ENCODE measurements at places on chromosomes 6 and 20. TPM values are rescaled to one million over a fixed set of nuclear protein-coding genes. Genes with fewer than 3 reads are reported as not detected.

Gene CCNC
- total RNA-seq = 66.0 TPM

Gene CLVS2
- total RNA-seq = 35.0 TPM

Gene SNAP91
- total RNA-seq = 81.5 TPM

Gene MROH8
- total RNA-seq = 4.2 TPM

Gene OXT
- total RNA-seq = not detected

Gene PCSK2
- 24.1 TPM for total RNA-seq

Gene PNLDC1
- total RNA-seq = not detected

Gene PAQR8
- 20.6 TPM for total RNA-seq

Gene EDN3
- 1.2 TPM for total RNA-seq

Gene WFDC2
- 4.8 TPM for total RNA-seq

Gene FKBP5
- 4.6 TPM for total RNA-seq

Gene MOG
- 0.18 TPM for total RNA-seq

Gene MACROD2
- total RNA-seq = 58.1 TPM

Gene MDFI
- 51.2 TPM for total RNA-seq

Gene CDKAL1
- 32.3 TPM for total RNA-seq

Gene SLC35F1
- total RNA-seq = 49.6 TPM

Gene PKHD1
- 0.18 TPM for total RNA-seq

Gene ZBP1
- total RNA-seq = 0.09 TPM

Gene WRNIP1
- 32.3 TPM for total RNA-seq

Gene SIM1
- total RNA-seq = not detected

Gene SOBP
- 30.9 TPM for total RNA-seq

Gene GRM1
- total RNA-seq = 28.9 TPM

Gene SNPH
- total RNA-seq = 12.8 TPM

Gene KHDC1L
- not detected for total RNA-seq

Gene GRIK2
- 321 TPM for total RNA-seq

Gene DEFB115
- total RNA-seq = not detected

Gene TRIM15
- total RNA-seq = not detected

Gene TFAP2D
- total RNA-seq = not detected

Gene GUCA1A
- total RNA-seq = 1.6 TPM

Gene PLG
- not detected for total RNA-seq

Gene SLC26A8
- 3.7 TPM for total RNA-seq

Gene CD2AP
- total RNA-seq = 20.2 TPM

Gene MPIG6B
- not detected for total RNA-seq

Gene C6orf52
- total RNA-seq = 1.5 TPM

Gene DEFB124
- not detected for total RNA-seq

Gene UBE3D
- 19.2 TPM for total RNA-seq

Gene EDEM2
- 8.4 TPM for total RNA-seq

Gene NKAIN4
- 35.0 TPM for total RNA-seq

Gene CDSN
- not detected for total RNA-seq

Gene UST
- 11.4 TPM for total RNA-seq

Gene PLEKHG1
- 45.2 TPM for total RNA-seq

Gene DCDC2
- 2.6 TPM for total RNA-seq

Gene PLA2G7
- total RNA-seq = 5.8 TPM

Gene PREX1
- 55.3 TPM for total RNA-seq

Gene LCA5
- 14.3 TPM for total RNA-seq

Gene C6orf163
- 12.3 TPM for total RNA-seq

Gene MEP1A
- total RNA-seq = 0.09 TPM

Gene CST2
- total RNA-seq = not detected

Gene KIF13A
- total RNA-seq = 32.3 TPM

Gene CLPSL1
- not detected for total RNA-seq

Gene CSE1L
- total RNA-seq = 96.5 TPM
